Fibroblast of skin of abdomen (primary cell): ENCODE measurements at places on chromosomes 5 and 9.
A peak's percentile ranks its signal among the peaks of the same experiment; 100 is the strongest.

- DNase-seq, result peak; percentile 97
These were observed 61.3 kb downstream of the RAPGEF1 start for GRCh38 chr9:131678499-131679111.

DNA sequence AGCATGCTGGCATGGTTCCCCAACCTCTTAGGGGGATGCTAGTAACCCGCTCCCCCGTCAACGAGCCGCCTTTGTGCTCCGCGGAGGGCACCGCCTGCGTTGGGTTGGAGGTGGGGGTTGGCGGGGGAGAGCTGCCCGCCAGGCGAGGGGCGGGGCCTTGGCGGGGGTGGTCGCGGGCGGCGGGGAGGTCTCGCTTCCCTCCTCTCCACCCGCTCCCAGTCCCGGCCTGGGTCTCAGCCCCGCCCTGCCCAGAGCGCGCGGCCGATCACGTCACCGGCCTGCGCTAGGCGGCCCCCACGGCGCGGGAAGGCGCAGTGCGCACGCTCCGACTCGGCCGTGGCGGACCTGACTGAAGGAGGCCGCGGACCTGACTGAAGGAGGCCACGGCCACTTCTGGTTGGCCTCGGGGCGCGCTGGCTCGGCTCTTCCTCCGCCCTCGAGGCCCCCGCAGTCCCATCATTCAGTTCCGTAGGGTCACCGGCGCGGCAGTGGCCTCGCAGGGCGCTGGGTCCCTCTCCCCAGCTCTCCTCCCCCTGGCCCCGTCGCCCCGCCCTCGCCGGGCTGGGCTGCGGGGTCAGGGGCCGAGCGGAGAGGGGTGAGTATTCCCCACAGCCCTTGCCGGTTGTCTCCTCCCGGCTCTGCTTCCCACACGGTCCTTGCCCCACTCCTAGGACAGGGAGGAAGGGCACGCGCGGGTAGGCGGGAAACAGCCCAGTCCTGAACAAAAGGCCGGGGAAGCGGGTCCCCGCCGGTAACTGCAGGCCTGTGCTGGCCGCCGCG is at the start of gene ATG10:
Gene ATG10 (plus strand): TSS at position 312 of the 780 bp plus-strand sequence. CDS start 15,548 bp downstream, outside the sequence.
- peak; percentile 95 for DNase-seq

DNA sequence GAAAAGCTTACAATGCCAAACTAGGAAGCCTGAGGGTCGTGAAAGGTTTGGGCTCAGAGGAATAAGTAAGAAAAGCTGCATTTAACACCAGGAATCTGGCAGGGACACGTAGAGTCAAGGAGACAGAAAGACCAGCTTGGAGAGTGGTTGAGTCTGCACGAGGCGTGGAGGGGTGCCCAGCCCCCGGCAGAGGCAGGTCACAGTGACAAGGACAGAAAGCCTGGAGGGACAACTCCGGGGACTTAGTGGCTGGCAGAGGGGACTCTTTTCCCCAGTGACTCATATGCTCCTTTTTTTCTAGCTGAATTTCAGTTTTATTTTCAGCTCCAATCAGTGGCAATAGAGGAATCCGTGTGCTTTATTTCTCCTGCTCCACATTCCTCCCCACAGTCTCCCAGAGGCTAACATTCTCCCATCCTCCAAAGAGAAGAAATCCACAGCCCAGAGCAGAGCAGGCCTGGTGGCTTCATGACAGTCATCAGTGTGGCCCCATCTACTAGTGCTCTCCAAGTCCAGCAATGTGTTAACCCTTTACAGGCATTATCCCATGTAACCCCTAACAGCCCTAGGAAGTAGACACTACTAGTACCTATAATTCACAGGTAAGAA is 80.7 kb downstream of the KCNIP1 start:
- DNase-seq, result no peak

GRCh38 chr5:107157809-107158208 is 512.9 kb downstream of the EFNA5 start:
- DNase-seq, result no peak

DNA sequence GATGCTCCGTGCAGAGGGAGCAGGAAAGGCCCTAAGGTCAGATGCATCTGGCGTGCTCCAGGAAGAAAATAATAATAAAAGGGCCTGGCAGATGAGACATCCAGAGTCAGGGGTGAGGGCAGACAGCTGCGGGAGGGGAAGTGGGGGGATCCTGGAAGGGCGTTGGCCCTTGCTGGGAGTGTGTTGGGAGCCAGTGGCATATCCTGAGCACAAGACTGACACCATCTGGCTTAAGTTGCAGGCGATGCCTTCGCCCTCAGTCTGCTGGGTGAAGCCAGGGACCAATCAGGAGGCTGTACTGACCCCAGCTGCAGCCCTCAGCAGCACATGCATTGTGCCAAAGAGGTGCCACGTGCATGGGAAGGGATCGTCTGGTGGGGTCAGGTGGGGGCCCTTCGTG is 3.8 kb downstream of the OR2V2 start:
- no peak for DNase-seq

GRCh38 chr9:79026316-79026715 is 545.4 kb upstream of the TLE4 start:
- no peak for DNase-seq

GRCh38 chr9:89780959-89781358 is 176.1 kb downstream of the GADD45G start:
- no peak for DNase-seq

- DNase-seq, result no peak
These were observed 16.4 kb downstream of the PPP3R2 start for GRCh38 chr9:101578378-101578777.

- peak; percentile 16 for DNase-seq
These were observed 1306.5 kb upstream of the CDH9 start for GRCh38 chr5:28344836-28345433.

GRCh38 chr5:127702926-127703561 is at the start of gene CCDC192:
Gene CCDC192 (plus strand): TSS chr5:127703391. CDS start chr5:127703446, 55 bp downstream.
- DNase-seq, result no peak

- DNase-seq, result peak; percentile 31
These were observed 78.3 kb upstream of the ZNF608 start for GRCh38 chr5:124824637-124825158.

GRCh38 chr5:91302958-91303357 is 80.2 kb downstream of the ARRDC3 start:
- DNase-seq, result no peak

DNA sequence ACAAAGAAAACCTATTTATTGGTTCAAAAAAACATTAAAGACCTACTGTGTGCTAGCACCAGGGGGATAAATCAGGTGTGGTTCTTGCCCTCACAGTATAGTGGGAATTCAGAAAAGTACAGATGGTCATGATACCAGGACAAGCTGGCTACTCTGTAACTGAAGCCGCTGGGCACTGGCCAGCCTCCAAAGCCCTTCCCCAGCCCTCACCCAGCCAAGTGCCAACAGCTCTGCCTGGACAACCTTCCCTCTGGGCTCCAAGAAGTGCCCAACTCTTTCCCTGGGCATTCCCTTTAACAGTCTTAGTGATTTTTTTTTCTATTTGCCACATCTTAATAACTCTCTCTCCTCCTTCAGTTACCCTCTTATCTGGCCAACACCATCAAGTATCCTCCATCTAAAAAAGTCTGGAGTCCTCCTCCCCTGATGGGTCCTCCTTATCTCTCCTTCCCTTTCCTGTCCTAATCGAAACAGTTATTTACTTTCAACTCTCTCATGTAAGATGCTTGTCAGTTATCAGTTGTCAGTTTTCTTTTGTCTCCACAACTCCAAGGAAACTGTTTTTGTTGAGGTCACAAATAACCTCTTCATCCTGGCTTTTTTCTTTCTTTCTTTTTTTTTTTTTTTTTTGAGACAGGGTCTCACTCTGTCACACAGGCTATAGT is 13.3 kb upstream of the SEPTIN8 start:
- DNase-seq, result no peak

GRCh38 chr9:79447308-79447605 is 124.5 kb upstream of the TLE4 start:
- DNase-seq, result no peak

DNA sequence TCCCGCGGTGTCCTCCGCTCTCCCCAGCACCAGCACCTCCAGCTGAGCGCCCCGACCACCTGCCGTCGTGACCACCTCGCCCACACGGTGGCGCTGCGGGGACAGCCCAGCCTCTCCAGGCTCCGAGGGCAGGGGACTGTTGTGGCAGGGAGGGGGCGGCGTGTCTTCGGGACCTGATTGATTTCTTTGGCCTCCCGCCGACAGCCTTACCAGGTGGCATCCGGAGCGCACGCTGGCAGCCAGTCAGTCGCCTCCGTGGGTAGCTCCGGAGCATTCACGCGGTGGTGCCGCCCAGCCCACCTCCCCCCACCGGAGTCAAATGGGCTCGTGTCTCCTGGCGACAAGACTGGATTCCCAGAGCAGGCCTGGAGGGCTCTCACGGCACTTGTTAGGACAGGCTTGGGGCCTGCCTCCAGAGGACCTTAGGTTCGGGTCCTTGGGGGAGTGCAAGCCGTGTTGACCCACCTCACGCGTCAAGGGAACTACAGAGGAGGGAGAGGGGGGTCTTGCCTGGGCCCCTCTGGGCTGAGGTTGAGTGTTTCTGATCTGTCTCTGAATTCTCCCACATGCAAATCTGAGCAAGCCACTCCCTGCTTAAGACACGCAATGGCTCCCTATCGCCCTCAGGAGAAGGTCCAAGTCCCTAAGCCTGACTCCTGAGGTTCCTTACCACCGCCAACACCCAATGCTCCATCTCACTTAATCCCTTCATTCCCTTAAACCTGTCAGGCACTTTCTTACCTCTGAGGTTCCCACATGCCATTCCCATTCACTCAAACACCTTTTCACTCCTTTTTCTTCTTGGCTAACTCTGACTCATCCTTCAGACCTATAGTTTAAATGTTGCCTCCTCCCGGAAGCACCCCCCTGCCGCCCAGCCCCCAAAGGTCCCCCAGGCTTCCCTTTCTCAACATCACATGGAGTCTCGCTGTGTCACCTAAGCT is 51.2 kb upstream of the GGTA1 start:
- peak; percentile 58 for DNase-seq

DNA sequence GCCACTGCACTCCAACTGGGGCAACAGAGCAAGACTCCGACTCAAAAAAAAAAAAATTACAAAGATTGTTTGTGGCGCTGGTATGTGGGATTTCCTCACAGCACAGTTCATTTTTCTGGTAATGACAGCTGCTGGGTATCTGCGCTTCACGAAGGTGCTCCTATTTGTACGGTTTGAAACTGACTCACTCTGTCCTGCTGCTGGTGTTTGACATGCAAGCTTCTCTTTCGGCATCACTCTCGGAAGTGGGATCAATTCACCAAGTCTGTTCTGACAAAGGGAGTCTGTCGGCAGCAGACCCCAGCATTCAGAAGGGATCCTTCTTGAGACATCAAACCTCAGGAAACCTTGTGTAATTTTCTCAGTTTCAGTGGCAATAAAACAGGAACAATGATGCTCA is 26.3 kb downstream of the MAML1 start:
- DNase-seq, result no peak

DNA sequence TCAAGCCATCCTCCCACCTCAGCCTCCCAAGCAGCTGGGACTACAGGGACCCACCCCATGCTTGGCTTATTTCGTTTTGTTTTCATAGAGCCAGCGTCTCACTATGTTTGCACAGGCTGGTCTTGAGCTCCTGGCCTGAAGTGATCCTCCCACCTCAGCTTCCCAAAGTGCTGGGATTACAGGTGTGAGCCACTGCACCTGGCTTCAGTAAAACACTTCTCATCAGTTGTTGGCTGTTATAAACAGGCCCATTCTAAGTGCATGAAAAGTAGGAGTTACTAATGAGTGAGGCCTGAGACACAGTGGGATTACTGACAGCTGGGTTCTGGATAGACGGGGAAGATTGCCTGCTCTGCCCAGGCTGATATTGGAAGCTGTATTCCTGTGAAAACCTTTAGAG is 3.5 kb downstream of the CRB2 start:
- DNase-seq, result no peak

DNA sequence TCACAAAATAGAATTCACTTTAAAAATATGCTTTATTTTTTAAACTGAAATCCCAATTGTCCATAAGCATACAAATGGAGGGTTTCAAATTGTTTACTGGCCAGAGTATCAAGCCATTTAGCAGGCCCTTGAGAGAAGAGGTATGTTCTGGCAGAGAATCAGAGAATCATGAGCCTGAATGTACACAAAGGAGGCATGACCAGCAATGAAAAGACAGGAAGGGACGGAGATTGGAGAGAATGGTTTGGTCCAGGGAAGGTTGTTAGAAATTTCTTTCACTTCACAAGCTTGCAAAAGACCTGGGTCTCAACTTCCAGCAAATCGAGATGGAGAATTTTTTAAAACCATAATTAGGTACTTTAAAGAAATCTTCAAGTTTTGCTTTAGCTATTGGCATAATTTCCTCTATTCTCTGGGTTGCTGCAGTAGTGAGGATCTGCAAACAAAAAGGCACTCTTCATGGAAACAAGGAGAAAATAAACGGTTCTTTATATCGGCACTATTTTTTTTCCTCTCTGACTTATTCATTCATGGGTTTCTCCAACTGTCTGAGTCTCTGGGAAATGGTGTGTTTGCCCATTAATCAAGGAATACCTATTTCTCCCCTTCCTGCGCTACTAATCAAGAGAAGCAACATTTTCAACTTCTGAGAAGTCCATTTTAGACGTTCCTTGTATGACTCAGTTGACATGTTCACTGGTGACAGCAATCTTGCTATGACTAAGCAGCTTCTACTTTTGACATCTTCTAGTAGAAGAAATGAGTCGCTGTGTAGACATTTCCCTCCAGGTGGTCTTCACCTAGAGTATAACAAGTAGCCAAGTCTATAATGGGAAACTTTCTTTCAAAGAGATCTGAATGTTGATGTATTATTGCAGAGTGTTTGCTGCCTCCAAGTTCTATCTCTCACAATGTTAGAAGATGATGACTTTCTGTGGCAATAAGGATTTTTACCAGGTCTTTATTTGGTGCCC is 23.1 kb upstream of the ERCC6L2 start:
- peak; percentile 81 for DNase-seq

- peak; percentile 28 for DNase-seq
These were observed 650 bp downstream of the FRMD3 start for GRCh38 chr9:83537331-83538171.

DNA sequence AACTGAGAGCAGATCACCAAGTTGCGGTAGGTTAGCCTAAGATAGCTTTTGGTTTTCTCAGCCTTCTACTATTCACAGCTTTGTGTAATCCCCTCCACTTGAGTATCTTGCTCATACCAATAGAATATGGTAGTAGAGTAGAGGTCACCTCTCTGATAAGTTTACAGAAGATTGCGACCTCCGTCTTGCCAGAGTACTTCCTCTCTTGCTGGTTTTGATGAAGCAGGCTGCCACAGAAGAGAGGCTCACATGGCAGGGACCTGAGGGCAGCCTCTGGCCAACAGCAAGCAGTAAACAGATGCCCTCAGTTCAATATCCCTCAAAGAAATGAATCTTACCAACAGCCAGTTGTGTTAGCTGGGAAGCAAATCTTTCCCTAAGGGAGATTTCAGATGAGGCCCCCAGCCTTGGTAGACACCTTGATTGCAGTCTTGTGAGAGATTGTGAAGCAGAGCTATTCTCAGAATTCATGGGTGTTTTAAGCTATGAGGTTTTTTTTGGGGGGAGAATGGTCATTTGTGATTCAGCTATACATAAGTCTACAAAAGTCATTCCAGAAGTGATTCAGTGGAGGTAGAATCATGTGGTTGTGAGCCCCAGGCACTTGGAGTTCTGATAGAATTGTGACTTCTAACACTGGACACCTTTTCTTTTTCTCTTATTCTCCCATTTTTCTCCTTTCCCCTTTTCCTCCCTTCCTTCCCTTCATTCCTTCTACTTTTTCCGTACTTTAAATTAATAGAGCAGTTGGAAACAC is 22.7 kb upstream of the CDKN2B start:
- no peak for DNase-seq
